Caki2 (cell line): ENCODE measurements at places on chromosomes 2 and 18. TPM values are rescaled to one million over a fixed set of nuclear protein-coding genes. Genes with fewer than 3 reads are reported as not detected.

The GCKR gene
- total RNA-seq, result 6.0 and 8.9 TPM in 2 replicates

DNA sequence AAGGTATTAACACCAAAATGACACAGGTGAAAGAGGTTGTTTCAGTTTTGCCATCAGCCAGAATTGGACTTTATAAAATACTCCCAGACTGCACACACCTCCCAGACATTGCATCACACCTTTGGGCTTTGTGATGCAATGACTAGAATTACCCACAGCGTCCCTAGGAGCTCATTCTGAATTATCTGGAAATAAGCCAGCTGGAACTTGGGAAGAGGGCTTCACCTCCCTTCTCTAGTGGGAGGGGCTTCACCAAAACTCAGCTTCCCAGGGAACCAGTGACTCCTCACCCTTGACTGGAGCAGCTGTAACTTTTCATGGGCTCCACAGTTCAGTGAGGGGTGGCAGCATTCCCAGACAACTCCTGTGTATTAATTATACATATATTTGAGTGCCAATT, 83.1 kb upstream of the BZW1 start:
- DNase-seq, result no peak

The PJVK gene
- 0.64 and 4.7 TPM in 2 replicates for total RNA-seq

GRCh38 chr18:79695269-79695668, 15.7 kb downstream of the CTDP1 start:
- no peak for DNase-seq

GRCh38 chr18:35743916-35744315, 162.4 kb downstream of the GALNT1 start:
- no peak for DNase-seq

DNA sequence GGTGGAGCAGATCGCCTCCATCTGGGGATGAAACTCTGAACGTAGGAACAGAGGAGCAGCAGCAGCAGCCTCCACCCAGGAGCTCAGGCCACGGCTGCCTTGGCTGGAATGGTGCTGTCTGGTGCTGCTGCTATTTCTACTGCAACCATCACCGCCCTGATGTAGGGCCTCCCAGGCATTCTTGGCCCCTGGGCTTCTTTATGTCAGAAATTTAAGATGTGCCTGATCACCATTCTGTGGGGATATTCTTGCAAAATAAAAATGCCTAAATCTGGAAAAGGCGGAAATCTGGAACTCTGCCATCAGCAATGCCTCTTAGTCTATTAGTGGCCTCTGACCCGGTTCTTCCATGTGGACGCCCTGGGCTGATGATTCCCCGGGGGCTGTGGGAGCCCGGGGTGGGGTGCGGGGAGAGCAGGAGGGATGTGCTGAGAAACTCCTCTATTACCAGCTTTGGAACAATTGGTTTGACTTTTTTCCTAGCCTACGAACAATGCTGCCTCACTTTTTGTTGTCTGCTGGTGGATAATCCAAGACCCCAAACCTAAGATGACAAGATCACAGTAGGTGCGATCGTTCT, 47.2 kb downstream of the FAM124B start:
- no peak for DNase-seq

GRCh38 chr2:53129851-53130250, 637.8 kb upstream of the CHAC2 start:
- DNase-seq, result peak; percentile 78

- DNase-seq, result no peak
These were observed 304.3 kb upstream of the PARD3B start for GRCh38 chr2:204240961-204241360.

GRCh38 chr2:197628043-197628500, 47.3 kb downstream of the RFTN2 start:
- DNase-seq, result no peak

The RGPD4 gene
- not detected in 2 replicates for total RNA-seq

DNA sequence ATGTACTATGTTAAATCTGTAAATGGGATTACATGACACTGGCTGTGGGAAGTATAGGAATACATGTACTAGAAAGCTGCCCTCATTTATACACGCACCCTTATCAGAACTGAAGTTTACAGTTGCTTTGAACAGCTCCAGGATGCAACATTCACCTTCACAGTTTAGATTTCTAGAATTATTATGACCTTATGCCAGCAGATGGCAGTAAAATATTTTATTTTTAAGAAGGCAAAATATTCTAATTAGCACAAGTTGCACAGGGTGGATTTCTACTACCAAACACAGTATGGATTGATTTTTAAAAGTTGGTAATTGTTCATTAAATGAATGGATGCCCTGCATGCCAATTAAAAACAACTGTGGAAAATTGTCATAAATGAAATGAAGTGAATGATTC, 670.4 kb downstream of the KCNJ3 start:
- no peak for DNase-seq

- DNase-seq, result peak; percentile 38
These were observed 79.4 kb downstream of the TMEM182 start for GRCh38 chr2:102841107-102841840.

- no peak for DNase-seq
These were observed 330.8 kb upstream of the GYPC start for GRCh38 chr2:126325202-126325601.

DNA sequence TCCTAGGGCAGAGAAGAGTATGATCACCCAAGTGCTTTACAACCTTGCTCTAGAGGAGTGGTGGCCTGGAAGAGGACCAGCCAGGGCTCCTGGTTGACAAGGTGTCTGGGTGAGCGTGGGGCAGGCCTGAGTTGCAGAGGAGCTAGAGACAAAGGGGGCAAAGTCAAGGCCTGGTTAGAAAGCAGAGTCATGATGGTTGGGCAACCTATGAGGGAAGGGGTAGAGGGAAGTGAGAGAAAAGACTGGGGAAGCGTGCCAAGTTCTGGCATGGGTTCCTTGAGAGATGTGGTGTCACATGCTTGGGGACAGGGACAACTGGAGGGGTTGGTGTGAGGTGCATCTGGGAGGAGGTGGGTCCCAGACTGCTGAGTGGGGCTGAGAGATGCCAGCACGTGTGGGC, 13.5 kb downstream of the ZFP36L2 start:
- no peak for DNase-seq

DNA sequence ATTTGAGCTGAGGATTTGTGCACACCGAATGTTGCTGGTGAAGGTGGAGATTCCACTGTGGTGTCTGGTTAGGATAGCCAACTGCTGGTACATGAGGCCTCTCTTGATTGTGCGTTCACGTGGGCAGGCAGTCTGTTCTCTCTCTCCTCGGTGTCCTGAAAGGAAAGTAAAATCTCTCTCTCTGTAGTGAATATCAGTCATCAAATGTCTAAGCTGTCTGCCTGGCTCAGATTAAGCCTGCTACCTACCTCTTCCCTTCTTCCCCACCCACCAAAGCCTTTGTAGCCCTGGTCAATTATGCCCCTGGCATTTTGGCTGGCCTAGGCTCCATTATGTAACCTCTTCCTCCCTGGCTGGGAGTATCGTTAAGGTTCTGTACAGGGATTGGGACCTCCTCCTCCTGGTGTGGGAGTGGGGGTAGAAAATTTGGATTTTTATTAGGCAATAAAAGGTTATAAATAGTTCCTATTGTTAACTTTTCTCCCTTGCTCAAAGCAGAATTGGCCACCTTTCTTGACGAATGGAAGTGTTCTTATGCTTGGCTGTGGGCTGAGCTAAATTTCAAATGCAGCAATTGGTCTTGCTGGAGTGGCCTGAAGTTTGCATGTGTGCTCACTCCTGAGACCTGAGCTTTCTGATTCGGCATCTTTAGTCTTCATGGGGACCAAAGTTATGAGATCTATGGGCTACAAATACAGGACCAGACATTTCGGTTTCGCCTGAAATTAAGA, 148.8 kb downstream of the WDSUB1 start:
- no peak for DNase-seq

- DNase-seq, result no peak
These were observed 44.8 kb downstream of the TCF4 start for GRCh38 chr18:55543130-55543704.

DNA sequence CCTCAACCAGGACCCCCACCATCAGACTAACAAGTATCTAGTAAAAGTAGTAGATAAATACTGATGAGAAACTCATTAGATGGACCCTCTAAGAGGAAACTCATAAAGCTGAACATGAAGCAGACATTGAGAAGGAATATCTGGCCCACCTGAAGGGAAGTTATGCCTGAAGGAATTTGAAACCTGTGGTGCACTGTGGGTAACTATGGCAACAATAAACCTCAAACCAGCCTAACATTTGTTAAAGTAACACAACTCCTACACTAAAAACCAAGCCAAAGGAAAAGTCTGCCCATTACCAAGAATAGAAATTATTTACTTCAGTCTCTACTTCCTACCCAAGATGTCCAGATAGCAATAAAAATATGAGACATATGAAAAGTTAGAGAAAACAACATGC, 43.4 kb downstream of the KIAA1328 start:
- no peak for DNase-seq

- DNase-seq, result no peak
These were observed 220.6 kb downstream of the SRBD1 start for GRCh38 chr2:45390441-45390840.

DNA sequence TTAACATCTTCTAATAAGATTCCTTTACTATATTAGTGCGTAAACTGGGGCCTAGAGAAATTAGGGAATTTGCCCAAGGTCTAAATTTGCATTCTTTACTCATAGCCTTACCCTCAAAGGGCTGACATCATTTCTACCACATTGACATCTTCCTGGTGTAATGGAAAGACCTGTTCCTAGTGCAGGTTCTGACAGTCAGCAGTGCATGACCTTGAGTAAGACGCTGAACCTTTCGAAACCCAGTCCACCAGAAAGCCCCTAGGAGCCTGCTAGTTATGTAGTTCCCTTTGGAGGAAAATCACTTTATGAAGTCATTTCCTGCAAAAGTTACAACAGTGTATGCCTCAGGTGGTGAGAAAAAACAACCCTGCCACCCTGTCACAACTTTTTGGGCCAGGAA, 388.3 kb downstream of the TNS1 start:
- DNase-seq, result no peak

- DNase-seq, result no peak
These were observed 140.4 kb downstream of the RBMS1 start for GRCh38 chr2:160353166-160353565.
